ENCODE measurements at places on chromosomes 5 and 9.

GRCh38 chr9:93121316-93122241, 12.5 kb downstream of the NINJ1 start:
- no peak for DNase-seq

DNA sequence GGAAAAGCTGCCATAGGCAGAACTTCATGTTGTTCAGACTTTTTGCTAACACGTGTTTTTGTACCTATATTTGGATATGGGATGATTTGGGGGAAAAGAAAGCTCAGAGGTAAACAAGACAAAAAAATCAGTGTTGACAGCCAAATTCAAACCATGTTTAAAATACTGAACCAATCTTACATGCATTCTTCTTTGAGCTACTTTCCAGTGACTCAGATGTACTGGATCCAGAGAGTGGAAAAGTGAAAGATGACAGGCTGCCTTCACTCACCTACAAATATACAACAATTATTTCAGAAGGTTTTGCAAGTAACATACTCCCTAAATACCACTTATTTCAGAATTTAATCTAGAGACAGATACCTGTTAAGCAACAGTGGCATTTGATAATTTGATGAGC, 165.7 kb downstream of the MPDZ start:
- no peak for DNase-seq

DNA sequence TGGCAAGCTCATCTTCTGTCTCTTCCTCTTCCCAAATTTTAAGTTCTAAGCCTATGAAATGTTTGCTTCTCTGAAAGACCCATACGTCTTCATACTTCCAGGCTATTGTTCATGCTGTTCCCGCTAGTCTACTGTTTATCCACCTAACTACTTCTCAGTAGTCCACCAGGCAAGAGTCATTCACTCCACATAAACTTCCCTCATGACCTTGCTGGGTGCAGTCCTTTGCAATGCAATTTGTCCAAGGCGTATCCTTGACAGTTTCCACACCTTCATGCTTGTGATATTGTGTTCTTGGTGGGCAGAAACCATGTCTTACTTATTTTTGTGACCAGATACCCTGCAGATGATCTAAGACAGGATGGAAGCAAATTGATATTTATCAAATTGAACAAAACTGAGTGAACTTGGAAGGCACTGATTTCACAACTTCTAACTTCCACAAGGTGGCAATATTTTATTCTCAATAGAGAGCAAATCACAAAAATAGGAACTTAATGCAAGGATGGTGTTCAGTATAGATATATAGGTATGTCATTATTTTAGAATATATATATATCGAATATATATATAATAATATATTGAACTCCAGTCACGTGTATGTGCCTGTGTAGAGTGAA, 30.3 kb downstream of the TYRP1 start:
- no peak for DNase-seq

DNA sequence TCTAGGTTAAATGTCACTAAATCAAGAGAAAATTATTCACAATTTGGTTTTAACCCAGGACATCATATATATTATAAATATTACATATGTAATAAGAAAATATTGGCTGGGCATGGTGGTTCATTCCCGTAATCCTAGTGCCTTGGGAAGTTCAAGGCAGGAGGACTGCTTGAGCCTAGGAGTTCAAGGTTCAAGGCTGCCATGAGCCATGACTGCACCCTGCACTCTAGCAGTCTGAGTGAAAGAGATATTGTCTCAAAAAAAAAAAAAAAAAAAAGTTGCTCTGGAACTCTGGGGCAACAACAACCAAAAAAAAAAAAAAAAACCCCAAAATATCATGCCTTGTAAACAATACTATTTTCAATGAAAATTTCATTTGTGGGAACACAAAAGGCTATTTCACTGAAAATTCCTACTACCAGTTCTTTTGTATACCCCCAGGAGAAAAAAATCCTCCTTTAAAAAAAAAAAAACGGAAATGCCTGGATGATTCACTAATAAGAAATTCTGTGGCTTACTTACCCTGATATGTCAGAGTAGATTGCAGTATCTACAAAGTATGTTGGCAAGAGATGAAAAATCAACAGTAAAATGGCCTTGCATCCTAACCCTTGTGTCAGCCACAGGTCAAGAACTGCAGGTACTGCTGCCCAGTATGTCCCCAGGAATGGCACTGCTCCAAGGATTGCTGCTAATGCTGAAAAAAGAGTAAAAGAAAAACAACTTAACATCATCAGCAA, 22.6 kb upstream of the CTNNAL1 start:
- no peak for DNase-seq

GRCh38 chr5:61362796-61363368, 30.8 kb downstream of the ZSWIM6 start:
- DNase-seq = no peak

- DNase-seq = no peak
Observed at GRCh38 chr5:140116716-140117115, 2.8 kb downstream of the PURA start.

- no peak for DNase-seq
Observed at GRCh38 chr5:40551496-40552491, 127.9 kb upstream of the PTGER4 start.

- no peak for DNase-seq
Observed at GRCh38 chr5:56170557-56170956, 62.6 kb downstream of the ANKRD55 start.

DNA sequence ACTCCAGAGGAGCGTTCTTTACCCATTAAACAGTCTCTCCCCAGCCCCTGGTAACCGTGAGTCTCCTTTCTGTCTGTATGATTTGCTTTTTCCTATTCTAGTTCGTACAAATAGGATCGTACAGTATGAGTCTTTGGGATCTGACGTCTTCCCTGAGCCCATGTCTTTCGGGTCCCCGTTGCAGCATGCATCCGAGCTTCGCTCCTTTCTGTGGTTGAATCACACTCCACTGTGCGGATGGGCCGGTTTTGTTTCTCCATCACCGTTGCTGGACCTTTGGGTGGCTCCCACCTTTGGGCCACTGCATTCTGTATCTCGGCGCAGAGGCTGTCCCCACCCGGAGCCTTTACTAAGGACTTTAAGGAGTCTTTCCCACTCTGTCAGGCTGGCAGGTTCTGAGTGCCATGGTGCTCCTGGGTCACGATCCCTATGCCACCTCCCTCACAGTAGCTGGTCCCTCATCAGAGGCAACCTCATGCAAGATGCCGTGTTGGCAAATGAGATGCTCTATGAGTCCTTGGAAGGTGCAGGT, 145.7 kb upstream of the COL5A1 start:
- DNase-seq = no peak

GRCh38 chr5:11040345-11040744, 279.3 kb upstream of the DAP start:
- no peak for DNase-seq

GRCh38 chr9:98479967-98480847, 224.8 kb upstream of the TBC1D2 start:
- DNase-seq = no peak

DNA sequence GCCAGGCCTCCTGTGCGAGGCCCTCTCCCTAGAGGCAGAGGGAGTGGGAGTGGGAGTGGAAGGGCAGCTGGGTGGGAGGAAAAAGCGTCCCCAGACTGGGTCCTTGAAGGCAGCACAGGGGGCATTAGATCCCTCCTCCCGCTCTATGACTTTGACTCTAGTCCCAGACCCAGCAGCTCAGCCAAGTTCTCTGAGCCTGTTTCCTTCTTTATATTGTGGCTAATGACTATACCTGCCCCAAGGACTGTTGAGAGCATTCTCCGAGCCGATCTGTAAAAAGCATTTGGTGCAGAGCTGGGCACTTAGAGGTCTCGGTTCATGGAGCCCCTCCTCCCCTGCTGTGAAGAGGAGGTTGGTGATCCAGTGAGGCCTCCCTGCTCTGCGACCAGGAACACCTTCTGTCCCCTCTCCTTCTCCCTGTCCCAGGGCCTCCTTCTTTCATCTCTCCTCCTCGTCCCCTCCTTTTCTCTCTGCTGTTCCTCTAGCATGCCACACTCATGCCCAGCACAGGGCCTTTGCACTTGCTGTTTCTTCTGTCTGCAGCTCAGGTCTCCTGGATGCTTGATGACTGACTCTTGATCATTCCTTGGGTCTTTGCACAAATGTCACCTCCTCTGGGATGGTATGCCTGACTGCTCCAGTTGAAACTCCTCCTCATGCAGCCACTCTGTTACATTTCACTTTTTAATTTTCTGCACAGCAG, 23.4 kb upstream of the PSD2 start:
- DNase-seq = no peak

GRCh38 chr9:102456562-102456961, 538.6 kb upstream of the CYLC2 start:
- DNase-seq = no peak

- DNase-seq = no peak
Observed at GRCh38 chr9:81132796-81133195, 556.6 kb downstream of the TLE1 start.

GRCh38 chr5:68290260-68290674, 74.7 kb downstream of the PIK3R1 start:
- no peak for DNase-seq

DNA sequence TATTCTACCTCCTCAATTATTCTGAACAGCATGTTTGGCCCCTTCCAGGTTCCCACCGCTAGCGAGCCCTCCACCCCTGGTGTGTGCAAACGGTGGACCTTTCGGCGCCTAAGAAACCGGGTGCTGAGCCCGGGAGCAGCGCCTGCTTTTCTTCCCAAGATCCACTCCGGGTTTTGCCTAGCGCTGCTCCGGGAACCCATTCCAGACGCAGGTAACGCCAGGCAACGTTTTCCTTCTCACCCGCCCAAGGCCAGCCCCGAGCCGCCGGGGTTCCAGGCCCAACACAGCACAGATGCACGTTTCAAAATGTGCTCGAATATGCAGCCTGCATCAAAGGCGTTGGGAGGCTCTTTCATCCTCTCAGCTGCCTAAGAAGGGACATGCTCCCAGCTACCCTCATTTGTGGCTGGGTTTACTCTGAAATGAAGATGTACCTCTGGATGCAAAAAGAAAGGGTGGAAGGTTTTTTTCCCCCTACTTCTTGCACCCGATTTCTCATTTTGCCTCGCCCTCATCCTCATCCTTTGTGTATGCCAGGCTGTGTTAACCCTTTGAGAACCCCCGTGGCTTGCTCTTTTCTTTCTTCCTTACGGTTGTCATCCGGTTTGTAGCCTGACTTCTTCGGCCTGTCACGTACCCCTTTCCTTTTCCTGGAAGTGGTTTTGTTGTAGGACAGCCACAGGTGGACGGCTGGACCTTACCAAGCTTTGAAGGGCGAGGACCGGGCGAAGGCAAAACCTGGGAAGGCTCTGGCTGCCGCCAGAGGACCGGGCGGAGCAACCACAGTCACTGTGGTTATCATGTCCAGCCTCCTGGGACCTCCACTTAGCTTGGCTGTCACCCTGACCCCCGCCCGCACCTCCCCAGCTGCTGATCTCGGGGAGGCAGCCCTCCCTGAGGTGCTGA, 226.9 kb downstream of the SMARCA2 start:
- peak; percentile 60 for DNase-seq

DNA sequence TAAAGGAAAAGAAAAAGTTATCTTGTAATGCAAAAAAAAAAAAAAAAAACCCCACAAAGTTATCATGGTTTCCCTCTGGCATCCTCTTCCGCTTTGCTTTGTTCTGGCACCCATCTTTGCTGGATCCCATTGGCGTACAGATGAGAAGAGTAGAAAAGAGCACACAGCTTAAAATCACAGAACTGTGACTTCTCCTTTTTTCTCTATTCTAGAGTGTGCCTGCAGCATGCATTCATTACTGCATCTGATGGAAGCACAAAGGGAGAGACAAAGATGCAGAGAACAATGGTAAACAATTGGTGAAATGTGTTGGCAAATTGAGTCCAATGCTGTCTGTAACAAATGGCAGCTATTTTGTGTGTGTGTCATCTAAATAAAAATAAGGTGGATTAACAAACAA, 440.8 kb upstream of the PIK3R1 start:
- DNase-seq = no peak

DNA sequence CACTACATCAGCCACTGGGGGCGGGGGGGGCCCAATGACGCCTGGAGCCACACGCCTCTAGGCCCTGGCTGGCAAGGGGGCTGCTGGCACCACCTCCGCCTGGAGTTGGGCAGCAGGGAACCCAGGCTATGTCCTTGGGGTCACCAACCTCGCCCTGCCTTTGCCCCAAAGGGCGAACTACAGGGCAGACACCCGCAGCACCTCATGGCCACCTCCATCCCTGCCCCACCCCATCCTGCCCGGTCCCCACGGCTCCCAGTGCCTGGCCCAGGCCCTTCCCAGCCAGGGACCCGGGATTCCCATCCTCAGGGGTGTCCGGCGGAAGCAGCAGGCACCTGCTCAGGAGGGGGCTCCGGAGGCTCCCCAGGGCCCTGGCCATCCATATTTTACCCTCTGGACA, 37.0 kb downstream of the NACC2 start:
- no peak for DNase-seq

- no peak for DNase-seq
Observed at GRCh38 chr5:115962565-115963402, 509 bp downstream of the LVRN start.

DNA sequence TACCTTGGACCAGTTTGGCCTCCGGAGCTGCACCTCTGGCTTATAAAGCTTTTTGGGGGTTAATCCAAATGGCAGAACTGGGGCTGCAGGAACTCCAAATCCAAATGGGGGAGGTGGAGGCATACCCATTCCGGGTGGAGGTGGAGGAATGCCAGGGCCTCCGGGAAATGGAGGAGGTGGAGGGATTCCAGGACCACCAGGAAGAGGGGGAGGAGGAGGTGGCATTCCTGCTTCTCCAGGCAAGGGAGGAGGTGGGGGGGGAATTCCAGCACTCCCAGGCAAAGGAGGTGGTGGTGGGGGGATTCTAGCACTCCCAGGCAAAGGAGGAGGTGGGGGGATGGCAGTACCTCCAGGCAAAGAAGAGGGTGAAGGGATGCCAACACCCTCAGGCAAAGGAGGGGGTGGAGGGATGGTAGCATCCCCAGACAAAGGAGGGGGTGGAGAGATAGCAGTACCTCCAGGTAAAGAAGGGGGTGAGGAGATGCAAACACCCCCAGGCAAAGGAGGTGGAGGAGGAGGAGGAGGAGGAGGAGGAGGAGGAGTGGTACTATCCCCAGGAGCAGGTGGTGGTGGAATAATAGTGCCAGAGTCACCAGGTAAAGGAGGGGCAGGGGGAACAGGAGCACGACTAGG, 45.2 kb downstream of the DIAPH1 start:
- DNase-seq = no peak

- peak; percentile 47 for DNase-seq
Observed at GRCh38 chr5:151153766-151154272, 3.8 kb downstream of the ANXA6 start.

GRCh38 chr5:65483546-65484346, 2.0 kb upstream of the ADAMTS6 start:
- peak; percentile 62 for DNase-seq

Data from CD4-positive, alpha-beta T cell treated with Interleukin-15 for 4 hours (primary cell).